ENCODE measurements at places on chromosomes 1 and 21.

GRCh38 chr1:54152696-54153095 lies at the start of gene CDCP2:
Gene CDCP2 (minus strand): TSS chr1:54153000. CDS start chr1:54152922, 78 bp downstream.
- DNase-seq: no peak

DNA sequence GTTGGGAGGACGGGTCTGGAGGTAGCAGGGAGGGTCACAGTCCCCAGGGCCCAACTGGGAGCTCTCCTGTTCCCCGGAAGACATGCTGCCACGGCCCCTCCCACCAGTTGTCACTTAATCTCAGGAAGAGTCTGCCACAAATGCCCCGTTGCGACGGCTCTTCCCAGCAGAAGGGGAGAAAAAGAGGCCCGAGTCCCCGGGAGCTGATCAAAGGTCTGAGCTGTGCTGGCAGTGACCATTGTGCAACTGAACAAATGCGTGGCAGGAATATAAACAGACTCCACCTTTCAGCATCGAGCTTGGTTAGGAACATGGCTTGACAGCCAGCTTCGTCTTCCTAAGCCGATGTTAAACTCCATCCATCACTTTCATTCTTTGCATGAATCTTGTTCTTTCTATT lies 27.8 kb upstream of the ZBTB21 start:
- no peak for DNase-seq

GRCh38 chr1:16172964-16173446 lies 17.1 kb upstream of the EPHA2 start:
- no peak for DNase-seq

- no peak for DNase-seq
These were observed 477.1 kb upstream of the NEGR1 start for GRCh38 chr1:72759486-72759885.

- no peak for DNase-seq
These were observed 125.5 kb downstream of the PGBD5 start for GRCh38 chr1:230300322-230301301.

DNA sequence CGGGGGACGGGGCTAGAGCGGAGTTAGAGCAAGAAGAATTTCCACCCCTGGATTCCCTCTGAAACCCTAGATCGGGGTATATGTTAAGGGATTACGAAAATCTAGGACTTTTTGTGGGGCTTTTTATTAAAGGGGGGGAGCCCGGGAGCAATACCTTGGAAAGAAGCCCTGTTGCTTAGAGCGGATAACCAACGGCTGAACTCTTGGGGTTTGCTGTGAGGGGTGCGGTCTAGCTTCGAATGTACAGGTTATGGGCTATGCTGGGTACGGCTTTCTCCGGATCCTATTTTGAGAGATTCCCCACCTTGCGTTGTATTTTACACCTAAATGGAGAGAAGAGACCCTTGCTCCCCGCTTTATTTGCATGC lies 626 bp downstream of the DYRK3 start:
- peak; percentile 45 for DNase-seq

GRCh38 chr1:160987359-160988050 lies 32.9 kb upstream of the ITLN2 start:
- no peak for DNase-seq

DNA sequence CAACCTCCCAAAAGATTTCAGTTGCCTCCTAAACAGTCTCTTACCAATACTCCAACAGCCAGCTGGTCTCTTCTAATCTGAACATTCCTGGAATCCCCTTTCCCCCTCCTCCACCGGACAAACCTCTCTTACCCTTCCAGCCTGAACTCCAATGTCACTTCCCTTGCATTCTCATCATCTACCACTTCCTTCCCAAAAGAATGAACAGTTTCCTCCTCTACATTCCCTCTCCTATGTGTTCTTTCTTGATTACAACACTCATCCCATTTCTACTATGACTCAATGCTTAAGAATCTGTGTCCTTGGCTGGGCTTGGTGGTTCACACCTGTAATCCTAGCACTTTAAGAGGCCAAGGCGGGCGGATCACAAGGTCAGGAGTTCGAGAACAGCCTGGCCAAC lies 417.1 kb downstream of the SETD4 start:
- DNase-seq: no peak

GRCh38 chr21:29168891-29169315 lies 38.5 kb downstream of the MAP3K7CL start:
- DNase-seq: no peak

- DNase-seq: peak; percentile 29
These were observed 958 bp downstream of the DDR2 start for GRCh38 chr1:162633081-162633762.

DNA sequence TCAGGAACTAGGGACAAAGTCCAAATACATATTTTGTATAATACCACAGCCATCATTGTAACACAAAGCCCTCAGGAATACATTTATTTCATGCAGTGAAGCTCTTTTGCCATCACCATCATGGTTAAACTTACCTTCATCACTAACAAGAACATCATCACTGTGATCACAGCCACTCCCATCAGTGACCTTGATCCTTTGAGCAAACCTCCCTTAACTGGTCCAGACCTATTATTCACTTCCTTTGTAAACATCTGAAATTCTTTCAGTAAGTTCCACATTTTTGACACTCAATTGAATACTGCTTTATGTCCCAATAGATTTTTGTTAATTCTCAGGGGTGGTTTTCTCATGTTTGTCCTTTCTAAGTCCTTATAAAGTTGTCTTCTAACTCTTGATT lies 16.2 kb upstream of the KPRP start:
- DNase-seq: no peak

DNA sequence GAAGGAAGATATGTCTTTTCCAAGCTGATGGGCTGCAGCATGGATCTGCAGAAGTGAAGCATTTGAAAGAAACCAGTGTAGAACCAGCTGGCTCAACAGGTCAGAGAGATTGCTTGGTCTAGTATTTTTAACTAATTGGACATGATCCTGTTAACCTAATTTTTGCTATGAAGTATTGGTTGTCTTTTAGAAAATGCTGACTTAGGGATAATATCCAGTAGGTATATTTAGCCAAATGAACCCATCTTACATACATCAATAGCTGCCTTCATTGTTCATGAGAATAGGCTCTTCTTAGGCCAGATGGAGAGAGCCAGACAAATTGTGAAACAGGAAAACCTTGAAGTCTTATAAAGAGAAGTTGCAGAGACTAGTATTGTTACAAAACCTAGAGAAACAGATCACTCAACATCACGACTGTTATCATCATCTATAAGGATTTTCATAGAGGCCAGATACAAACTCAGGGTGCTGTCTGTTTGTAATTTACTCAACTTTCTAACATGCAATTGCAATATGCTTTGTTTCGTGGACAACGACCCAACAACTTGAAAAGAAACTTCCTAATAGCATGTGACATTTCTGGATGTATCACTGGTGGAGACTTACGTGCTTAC lies 148.2 kb downstream of the DISC1 start:
- DNase-seq: no peak

DNA sequence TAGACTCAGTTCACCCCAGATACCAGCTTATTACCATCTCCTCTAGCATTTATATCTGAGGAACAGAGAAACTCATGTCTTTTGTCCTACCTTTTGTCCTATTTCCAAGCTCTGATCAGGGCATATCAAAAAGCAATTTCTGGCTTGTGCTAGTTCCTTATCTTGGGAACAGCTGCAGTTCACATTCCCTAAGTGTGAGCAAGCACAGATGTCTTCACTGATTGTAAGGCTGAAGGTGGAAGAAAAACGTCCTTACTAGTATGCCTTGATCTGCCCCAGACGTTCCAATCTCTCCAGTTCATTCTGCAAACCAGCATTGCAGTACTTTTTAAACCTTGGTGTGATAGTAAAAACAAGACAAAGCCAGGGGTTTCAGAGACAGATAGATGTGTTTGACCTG lies 139.8 kb downstream of the NCAM2 start:
- no peak for DNase-seq

- DNase-seq: no peak
These were observed 62.1 kb upstream of the PDE9A start for GRCh38 chr21:42591170-42591869.

- no peak for DNase-seq
These were observed 516.9 kb downstream of the ADGRL2 start for GRCh38 chr1:82317671-82318070.

DNA sequence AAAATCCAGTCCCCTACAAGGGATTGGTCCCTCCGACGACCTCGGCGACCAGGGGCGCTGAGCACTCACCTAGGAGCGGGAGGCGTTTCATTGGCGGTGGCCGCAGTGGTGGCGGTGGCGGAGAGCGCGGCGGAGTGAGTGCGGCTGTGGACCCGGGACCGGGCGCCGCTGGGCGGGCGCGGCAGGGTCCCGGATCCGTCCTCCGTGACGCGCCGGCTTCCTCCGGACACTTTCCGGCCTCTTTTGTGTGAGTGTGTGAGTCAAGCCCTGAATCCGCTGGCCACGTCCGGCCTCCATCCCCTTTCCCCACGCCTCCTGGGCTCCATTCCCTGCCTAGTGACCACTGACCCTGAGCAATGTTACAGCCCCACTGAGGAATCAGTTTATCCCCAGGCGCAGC lies at the start of gene ADGRL4:
ADGRL4 (minus strand) TSS at position 167 of the 400 bp plus-strand sequence; CDS start at position 91, 76 bp downstream.
- no peak for DNase-seq

GRCh38 chr1:183783767-183784637 lies 20.9 kb upstream of the RGL1 start:
- DNase-seq: no peak

DNA sequence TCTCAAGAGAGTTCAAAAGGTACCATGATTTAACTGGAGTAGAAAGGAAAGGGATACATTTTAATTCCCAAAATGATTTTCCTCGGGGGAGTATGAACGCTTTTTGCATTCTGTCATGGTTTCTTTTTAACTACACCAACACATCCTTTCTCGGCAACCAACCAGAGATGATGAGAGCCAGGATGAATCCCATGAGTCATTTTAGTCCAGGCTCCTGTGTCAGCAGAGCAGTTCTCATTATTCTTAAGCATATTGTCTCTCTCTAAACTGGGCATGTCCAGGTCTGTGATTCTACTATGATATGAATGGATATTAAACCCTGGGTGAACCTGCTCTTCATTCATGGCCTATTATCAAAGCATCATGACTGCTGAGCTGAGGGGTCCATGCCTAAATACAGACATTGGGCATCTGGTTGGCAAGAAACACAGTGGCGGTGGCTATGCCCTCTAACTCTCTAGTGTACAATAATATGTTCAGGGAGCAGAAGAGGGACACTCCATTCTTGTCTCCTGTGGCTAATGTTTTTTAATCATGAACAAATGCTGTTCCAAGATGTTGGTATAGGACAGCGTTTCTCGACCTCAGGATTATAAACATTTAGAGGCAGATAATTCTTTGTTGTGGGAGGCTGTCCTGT lies 124.3 kb upstream of the ESRRG start:
- DNase-seq: no peak

- peak; percentile 35 for DNase-seq
These were observed 47.1 kb upstream of the TLR5 start for GRCh38 chr1:223189903-223190724.

- DNase-seq: no peak
These were observed 74.3 kb upstream of the EDN2 start for GRCh38 chr1:41558761-41559171.

GRCh38 chr21:28801906-28802305 lies 190.8 kb downstream of the LTN1 start:
- DNase-seq: no peak

GRCh38 chr1:201154389-201155165 lies at the start of gene TMEM9:
Gene TMEM9 (minus strand): TSS chr1:201154474. CDS start chr1:201153923, 551 bp downstream.
- peak; percentile 96 for DNase-seq

GRCh38 chr1:194295685-194296084 lies 1109.3 kb upstream of the B3GALT2 start:
- peak; percentile 24 for DNase-seq

- DNase-seq: no peak
These were observed 261.7 kb downstream of the TM2D1 start for GRCh38 chr1:61463220-61463619.

DNA sequence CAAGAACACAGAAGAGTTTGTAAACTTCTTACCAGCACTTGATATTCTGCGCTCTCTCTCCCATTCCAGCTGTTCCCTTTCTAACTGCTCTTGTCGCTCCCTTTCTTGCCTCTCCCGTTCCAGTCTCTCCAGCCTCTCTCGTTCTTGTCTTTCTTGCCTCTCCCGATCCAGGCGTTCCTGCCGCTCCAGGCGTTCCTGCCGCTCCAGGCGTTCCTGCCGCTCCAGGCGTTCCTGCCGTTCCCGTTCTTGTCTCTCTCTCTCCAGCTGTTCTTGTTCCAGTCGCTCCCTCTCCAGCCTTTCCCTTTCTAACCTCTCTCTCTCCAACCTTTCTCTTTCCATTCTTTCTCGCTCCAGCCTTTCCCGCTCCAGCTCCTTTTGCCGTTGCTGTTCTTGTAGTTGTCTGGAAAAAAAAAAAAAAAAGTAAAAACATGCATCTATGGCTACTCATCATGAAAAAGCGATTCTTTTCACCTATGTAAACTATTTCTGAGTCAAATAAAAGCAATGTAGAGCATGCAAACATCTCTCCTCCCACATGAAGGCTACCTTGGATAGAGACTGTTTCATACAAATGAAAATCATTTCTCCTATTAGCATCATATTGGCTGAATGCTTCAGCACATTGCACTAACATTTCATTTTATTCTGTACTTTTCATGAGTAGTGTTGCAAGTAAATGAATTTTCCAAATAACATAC lies 91.5 kb upstream of the LBR start:
- no peak for DNase-seq

GRCh38 chr1:23953020-23953419 lies 6.6 kb upstream of the PNRC2 start:
- no peak for DNase-seq

- DNase-seq: no peak
These were observed 17.2 kb downstream of the NFASC start for GRCh38 chr1:204887846-204888245.

- DNase-seq: no peak
These were observed at the start of gene DDAH1 for GRCh38 chr1:85465099-85465785. Gene DDAH1 (minus strand): TSS chr1:85465159. CDS start chr1:85465045, 114 bp downstream.

- no peak for DNase-seq
These were observed 107.4 kb upstream of the ADGRL2 start for GRCh38 chr1:81693316-81693715.

- no peak for DNase-seq
These were observed 1153.1 kb upstream of the B3GALT2 start for GRCh38 chr1:194339471-194339870.

DNA sequence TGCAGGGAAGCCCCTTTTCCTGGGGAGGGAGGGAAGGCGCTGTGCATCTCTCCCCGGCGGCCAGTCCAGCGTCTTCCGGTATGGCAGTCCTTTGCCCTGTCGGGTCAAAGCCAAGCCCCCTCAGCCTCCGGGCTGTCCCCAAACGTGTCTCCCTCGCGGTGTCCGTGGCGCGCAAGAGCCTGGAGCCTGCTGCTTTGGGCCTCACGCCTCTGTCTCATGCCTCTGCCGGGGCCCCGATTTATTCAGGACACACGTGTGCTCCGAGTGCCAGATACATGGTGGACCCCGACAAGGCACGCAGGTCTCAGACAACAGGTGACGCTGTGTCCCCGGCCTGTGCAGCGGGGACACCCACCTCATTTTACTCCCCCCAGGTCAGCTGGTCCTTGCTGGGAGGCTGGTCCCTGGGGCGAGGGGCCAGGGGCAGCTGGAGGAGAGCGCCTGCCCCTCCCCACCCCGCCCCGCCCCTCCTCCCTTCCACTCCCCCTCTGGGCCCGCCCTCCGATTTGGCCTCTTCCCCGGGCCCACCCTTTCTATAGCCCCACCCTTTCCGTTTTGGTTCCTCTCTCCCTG lies 176.7 kb downstream of the CAMTA1 start:
- no peak for DNase-seq

GRCh38 chr1:88068407-88068960 lies 615.6 kb upstream of the PKN2 start:
- DNase-seq: no peak

GRCh38 chr1:1255611-1256010 lies 9.1 kb upstream of the C1QTNF12 start:
- DNase-seq: no peak

Data from GM20000 (cell line).